Endothelial cell (in vitro differentiated cells): ENCODE measurements at places on chromosomes 13 and 19.

DNA sequence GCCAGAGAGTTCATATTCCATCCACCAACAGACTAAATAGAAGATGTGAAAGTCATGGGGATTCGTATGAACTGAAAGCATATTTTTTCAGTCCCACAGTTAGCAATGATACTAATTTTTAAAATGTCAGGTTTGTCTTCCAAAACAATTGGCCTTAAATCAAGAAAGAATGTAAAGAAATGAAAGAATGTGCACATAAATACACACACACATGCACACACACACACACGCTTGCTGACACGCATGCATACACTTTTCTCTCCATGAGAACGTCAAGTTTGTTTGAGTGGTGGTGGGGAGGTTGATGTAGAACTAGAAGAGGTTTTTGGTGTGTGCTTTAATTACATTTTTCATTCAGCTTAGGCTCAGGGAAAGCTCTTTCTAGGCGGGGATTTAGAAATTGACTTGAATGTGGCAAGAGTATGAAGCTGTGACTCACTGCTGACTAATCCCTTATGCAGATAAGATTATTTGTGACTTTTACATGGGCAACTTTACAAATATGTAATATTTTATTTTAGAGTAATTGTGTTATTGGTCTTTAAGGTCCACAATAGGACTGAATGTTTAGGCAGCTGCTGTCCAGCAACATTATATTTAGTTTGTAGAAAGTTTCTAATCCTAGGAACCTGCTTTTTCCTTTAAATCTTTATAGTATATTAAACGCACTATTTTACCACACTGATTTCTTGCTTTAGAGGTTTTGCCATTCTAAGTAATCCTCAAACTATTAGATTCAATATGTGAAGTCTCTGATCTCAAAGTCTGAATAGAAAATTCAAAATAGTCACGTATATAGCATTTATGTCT is 18.8 kb downstream of the FLT1 start:
- peaks cover 68% of the 10 kb centered on the region for H3K4me1 ChIP-seq
- peaks cover 5% of the 10 kb centered on the region for H3K27me3 ChIP-seq
- peak overlapping the region; percentile 44 for H3K27ac ChIP-seq
- no peak for DNase-seq

GRCh38 chr19:18742324-18742723 is 48.8 kb downstream of the COMP start:
- no peak for DNase-seq
- H3K27ac ChIP-seq, result no peak overlapping the region
- H3K4me1 ChIP-seq, result peaks cover 4% of the 10 kb centered on the region
- H3K27me3 ChIP-seq, result peaks cover 3% of the 10 kb centered on the region

DNA sequence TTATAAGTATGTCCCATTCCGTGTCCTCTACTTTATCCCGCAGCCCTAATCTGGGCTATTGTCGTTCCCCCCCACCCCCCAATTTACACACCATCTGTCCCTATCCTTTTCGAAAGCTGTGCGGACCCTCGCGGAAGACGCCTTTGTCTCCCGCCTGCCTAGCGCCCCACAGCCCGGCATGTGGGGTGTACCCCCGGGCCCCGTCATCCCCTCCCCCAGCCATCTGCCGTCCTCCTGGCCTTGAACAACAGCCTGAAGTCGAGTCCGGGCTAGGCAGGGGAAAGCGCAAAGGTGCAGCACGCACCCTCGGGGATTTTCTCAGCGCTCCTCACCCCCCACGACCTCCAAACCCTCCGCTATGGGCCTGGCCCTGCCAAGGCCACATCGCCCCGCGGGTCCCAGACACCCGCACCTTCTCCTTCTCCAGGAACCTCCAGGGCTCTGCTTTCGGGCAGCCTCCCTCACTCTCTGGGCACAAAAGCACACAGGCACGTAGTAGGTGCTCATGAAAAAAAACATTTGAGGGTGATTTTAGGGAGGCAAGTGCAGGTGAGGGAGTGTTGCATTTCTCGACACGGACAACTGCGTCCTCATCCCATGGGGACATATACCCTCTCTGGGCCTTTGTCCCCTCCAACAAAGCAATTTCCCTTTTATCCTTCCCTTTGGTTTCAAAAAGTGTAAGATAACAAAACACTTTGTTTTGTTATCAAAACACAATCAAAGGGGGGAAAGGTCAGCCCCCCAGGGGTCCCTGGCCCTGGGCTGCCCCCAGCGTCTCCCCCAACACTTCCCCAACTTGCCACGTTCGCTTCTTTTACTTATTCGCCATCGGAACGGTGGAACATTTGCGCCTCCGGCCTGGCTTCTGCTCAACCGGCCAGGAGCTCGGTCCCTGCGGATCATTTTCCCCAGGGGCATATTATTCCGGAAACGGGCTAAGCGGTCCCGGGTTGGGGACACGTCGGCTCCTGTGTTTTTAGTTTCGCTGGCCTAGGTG is 16.4 kb downstream of the CCDC124 start:
- DNase-seq, result no peak
- peak overlapping the region; percentile 20 for H3K4me3 ChIP-seq
- H3K4me1 ChIP-seq, result peaks cover 19% of the 10 kb centered on the region

DNA sequence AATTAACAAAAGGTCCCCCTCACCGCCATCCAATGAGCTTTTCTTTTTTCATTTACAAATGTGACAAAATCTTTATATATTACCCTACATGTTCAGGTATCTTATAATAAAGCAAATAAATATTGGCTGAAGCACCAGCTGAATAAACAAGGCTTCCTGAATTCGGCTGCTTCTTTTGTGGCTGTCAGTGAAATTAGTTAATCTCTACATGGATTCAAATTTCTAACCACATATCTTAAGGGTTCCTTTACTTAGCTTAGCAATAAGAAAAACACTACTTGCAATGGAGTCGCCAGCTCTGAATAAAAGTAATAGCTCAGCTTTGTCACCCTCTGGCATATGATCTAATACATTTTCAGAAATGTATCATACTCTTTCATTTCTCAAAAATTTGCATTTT is 104.3 kb downstream of the CCNA1 start:
- no peak overlapping the region for H3K4me3 ChIP-seq
- no peak for DNase-seq
- H3K4me1 ChIP-seq, result peaks cover 17% of the 10 kb centered on the region
- no peaks in the 10 kb centered on the region for H3K27me3 ChIP-seq
- no peak overlapping the region for H3K27ac ChIP-seq
- H3K36me3 ChIP-seq, result no peaks in the 10 kb centered on the region

- no peak overlapping the region for H3K27ac ChIP-seq
- DNase-seq, result no peak
- no peak overlapping the region for H3K4me3 ChIP-seq
- peaks cover 12% of the 10 kb centered on the region for H3K4me1 ChIP-seq
Measured at GRCh38 chr13:59681636-59682311, 482.0 kb downstream of the DIAPH3 start.

DNA sequence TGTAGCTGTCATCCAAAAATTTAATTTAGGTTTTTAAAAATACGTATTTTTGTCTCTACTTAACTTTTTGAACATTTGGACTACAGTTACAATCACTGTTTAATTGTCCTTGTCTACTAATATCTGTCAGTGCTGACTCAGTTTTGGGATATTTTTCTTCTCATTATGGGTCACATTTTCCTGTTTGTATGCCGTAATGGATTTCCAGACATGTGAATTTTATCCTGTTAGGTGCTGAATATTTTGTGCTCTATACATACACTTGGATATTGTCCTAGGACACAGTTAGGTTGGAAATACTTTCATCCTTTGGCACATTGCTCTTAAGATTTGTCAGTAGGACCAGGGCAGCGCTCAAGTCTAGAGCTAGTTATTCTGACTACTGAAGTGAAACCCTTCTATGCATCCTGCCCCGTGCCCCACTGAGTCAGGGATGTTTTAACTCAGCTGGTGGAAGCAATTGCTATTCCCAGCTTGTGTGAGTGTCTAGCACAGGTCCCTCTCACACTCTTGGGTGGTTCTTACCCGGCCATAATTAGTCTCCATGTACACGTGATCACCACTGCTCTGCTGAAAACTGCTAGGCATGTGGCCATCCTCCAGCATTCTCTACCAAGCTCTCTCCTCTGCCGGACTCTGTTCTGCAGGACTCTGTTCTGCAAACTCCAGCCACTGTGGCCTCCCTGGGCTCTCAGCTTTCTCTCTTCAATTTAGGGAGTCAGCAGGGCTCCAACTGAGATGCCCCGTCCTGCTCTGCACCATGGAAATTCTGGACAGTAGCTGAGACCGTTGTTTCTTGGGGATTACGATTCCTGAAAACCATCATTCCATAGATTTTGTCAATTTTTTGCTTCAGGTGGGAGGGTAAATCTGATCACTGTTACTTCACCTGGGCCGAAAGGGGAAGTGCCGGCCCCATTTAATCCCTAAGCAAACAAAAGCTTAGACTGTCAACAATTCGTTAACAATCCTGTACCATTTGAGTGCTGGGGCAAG is 11.1 kb downstream of the PROZ start:
- H3K4me3 ChIP-seq, result peak overlapping the region; percentile 6
- peaks cover 26% of the 10 kb centered on the region for H3K4me1 ChIP-seq
- peak overlapping the region; percentile 50 for H3K27ac ChIP-seq
- H3K27me3 ChIP-seq, result peaks cover 8% of the 10 kb centered on the region

GRCh38 chr19:23394511-23394910 is 760 bp downstream of the ZNF91 start:
- peak overlapping the region; percentile 99 for H3K27ac ChIP-seq
- peak; percentile 42 for DNase-seq
- peaks cover 6% of the 10 kb centered on the region for H3K27me3 ChIP-seq
- H3K4me1 ChIP-seq, result peaks cover 3% of the 10 kb centered on the region
- H3K4me3 ChIP-seq, result peak overlapping the region; percentile 98
- peaks cover 16% of the 10 kb centered on the region for H3K36me3 ChIP-seq

- H3K27ac ChIP-seq, result no peak overlapping the region
- H3K4me1 ChIP-seq, result peaks cover 21% of the 10 kb centered on the region
- no peaks in the 10 kb centered on the region for H3K36me3 ChIP-seq
- H3K4me3 ChIP-seq, result no peak overlapping the region
- peaks cover 2% of the 10 kb centered on the region for H3K27me3 ChIP-seq
Measured at GRCh38 chr13:48222358-48223301, 10.4 kb upstream of the ITM2B start.

- H3K4me1 ChIP-seq, result no peaks in the 10 kb centered on the region
- no peak overlapping the region for H3K4me3 ChIP-seq
- DNase-seq, result no peak
Measured at GRCh38 chr19:2923510-2923909, 21.3 kb downstream of the ZNF77 start.

- H3K36me3 ChIP-seq, result no peaks in the 10 kb centered on the region
- no peak for DNase-seq
- H3K27ac ChIP-seq, result no peak overlapping the region
- H3K4me3 ChIP-seq, result no peak overlapping the region
- no peaks in the 10 kb centered on the region for H3K4me1 ChIP-seq
Measured at GRCh38 chr19:35224681-35225571, 3.6 kb downstream of the FAM187B start.
